NCI-H460 (cell line): ENCODE measurements at places on chromosomes 4 and X.

DNA sequence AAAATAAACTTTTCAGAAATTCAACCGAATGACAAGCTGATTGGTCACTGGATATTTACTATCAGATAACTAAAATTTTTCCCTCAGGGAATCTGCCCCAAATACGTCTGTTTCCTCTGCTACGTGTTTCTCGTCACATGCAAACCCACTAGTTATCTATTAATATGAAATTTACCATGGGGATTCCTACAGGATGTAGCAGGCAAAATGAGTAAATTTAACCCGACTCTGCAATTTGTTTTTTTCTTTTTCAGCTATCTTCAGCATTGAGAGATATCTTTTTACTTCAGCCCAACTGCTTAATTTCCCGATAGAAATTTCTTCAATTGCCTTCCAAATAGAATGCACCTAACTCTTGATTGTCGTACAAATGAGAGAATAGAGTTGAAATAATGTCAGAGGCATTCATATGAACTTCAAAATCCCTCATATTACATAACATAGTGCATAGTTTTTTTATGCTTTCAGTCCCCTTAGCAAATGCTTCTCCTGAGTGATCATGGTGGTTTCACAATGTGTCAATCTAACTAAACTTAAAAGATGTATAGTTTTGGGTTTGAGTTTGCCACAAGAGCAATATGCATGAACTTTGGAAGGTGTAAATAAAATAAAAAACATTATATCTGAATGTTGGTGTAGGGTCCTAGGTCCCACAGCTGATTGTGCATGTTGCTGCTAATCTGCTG is 913.1 kb upstream of the GRIA3 start:
- DNase-seq, result no peak

- no peak for DNase-seq
Observed at GRCh38 chrX:49947781-49948180, 25.4 kb downstream of the CLCN5 start.

GRCh38 chr4:80521438-80521837 is 185.9 kb downstream of the CFAP299 start:
- no peak for DNase-seq

- no peak for DNase-seq
Observed at GRCh38 chr4:167428156-167428555, 193.9 kb upstream of the SPOCK3 start.

DNA sequence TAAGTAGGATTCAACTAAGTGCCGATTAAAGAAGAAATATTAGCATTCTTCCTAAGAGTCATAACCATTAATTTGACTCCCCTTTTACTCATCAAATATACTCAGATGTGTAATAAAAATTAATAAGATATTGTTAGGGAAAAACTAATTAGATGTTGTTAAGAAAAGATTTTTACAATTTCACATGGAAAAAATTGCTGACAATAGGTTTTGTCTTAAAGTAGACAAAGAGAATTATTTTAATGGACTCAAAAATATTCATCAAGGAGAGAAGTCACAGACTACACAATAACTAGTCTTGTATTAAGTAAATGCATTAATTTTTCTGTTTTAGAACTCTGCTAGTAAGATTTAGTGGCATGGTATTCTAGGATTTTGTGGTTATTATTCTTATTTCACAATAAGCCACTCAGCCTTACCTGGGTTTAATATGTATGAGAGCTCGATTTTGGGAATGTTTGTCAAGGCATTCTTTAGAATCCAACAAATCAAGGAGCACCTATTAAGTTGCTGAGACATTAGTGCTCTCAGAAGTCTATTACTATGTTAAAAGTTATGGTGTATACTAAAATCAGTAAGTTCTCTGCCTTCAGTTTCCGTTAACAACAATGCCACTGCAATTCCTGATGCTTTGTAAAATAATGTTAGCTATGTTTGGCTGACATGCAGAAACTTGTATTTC is 110.2 kb upstream of the UGT8 start:
- DNase-seq, result no peak
